ACHN (cell line): ENCODE measurements at places on chromosomes 12 and 14.

GRCh38 chr14:21589317-21589716 lies 9.4 kb upstream of the OR10G3 start:
- DNase-seq = no peak

DNA sequence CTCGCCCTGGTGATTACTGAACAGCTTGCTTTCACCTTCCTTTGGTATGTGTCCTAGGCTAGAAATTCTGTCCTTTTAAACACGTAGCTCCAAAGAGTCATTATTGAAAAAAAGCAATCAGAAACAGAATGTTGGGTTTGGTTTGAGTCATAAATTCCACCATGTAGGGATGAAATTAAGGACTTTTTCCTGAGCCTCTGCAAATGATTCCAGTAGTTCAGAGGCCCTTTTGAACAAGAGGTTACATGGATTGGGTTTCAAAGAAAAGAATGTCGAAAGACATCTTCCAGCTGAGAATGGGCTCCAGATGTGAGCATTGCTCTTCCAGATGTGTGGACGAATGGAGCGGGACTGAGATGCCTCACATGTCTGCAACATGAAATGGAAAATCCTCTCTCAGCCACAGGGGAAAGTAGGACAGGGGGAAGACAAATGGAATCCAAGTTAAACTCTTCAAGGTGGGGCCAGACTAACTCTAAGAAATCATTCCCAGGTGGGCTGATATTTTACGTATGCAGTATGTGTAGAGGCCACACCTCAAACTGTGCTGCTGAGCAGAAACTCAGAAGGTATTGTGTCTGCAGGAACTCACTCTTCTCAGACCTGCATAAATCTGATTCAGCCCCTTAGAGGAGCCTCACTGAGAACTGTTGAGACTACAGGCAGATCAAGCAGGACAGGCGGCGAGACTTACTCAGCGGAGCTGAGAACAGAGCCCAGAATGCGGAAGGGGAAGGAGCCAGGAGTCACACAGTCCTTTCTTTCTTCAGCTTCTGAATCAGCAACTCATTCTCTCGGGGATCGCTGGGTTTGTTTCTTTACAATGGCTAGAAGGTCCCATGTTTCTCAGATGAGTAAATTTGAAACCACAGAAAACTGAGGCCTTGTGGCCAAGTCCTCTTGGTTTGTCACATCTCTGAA lies 23.3 kb upstream of the EMP1 start:
- DNase-seq = peak; percentile 36

DNA sequence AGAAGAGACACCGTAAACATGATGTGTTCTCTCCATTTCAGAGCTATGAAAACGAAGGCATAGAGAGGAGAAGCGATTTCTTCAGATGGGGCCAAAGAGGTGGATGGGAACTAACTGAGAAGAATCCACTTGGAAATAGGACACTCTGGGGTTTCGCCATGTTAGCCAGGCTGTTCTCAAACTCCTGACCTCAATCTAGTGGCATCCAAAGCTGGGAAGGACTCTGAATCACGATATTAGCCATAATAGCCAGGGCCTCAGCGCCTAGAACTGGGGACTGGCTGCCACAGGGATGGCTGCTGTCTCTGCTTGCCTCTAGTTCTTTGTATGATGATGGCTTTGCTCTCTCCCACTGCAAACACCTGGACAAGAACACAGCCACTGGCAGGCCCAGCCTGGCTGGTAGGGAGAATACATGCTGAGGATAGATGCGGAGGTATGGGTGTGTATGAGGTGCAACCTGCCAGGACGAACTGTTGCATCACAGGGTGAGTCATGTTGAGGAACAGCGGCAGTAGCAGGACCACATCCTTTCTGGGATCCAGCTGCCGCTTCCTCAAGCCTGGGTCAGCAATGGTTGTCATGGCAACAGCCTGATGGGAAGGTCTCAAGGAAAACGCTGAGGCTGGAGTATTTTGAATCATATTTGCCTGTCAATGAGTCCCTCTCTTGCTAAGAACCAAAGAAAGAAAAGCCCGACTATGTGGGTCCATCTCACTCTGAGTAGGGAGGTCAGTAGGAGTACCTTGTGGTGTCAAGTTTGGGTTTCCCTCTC lies 31.1 kb downstream of the CCDC177 start:
- DNase-seq = peak; percentile 60

DNA sequence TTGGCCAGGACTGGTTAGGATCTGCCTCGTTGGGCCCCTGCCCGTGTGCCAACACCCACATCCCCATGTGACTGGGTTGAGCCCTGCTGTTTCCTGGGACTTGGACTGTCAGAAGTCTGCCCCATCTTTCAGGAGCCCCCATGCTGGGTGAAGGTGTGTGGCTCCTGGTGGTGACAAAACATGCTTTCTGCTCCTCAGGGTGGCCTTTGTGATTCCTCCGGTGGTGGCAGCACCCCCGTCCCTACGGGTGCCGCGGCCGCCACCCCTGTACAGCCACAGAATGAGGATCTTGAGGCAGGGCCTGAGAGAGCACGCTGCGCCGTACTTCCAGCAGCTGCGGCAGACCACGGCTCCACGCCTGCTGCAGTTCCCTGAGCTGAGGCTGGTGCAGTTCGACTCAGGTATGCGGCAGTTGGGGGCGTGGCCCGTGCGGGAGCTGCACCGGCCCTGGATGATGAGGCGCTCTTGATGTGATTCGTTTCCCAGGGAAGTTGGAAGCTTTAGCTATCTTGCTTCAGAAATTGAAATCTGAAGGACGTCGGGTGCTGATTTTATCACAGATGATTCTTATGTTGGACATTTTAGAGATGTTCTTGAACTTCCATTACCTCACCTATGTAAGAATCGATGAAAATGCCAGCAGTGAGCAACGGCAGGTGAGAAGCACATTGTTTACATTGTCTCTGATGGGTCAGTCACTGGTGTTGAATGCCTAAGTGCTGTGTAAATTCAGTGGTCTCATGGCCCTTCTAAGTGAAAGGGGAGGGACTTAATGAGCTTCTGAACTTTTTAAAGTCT lies 80.0 kb downstream of the EP400 start:
- DNase-seq = no peak

- no peak for DNase-seq
Measured at GRCh38 chr14:70283156-70283555, 76.3 kb downstream of the COX16 start.

DNA sequence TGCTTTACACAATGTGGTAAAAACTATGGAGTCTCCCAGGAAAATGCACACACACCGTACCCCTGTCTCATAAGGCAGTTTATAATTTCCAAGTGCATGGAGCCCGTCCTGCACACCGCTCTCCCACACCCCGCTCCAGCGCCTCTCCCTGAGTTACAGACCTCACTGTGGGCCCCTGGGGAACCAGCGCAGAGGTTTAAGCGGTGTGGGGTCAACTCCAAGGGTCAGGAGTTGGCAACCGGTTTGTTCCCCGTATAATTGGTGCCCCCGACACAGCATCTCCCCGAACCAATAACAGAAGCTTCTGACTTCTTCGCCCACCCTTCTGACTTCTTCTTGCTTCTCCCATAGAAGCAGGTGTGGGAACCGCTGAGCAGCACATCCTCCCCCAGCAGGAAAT lies 58.4 kb upstream of the DDX11 start:
- no peak for DNase-seq

- DNase-seq = no peak
Measured at GRCh38 chr14:37797675-37798074, 202.2 kb downstream of the TTC6 start.

GRCh38 chr12:132729541-132730320 lies 19.1 kb downstream of the PGAM5 start:
- peak; percentile 35 for DNase-seq

DNA sequence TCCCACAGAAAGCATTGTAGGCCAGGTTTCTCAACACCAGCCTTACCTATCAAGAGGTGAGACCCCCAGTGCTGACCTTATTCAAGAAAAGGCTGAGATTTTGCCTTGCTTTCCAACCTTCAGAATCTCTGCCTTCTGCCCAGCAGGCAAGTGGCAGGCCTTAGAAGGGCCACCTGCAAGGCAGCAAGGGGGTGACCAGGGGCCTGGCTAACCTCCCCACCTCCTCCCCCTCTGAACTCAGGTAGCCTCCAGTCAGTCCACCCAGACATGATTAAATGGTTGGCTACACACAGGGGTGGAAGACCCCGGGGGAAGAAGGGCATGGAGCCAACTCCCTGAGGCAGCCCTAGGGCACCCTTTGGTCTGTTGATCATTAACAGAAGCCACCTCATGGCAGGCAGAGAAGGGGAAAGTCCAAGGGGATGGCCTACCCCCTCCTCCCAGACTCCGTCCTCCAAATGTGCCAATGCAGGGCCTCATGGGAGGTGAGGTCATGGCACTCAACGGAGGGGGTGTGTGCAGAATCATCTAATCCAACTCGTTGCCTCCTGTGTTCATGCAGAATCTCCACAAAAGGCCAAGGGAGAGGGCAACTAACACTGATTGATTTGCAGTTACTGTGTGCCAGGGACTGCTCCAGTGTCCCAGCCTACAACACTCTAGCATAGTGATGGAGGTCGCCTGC lies 8.5 kb downstream of the ZFP36L1 start:
- peak; percentile 98 for DNase-seq
